ENCODE measurements at places on chromosomes 1 and 21.

- DNase-seq = no peak
Measured at GRCh38 chr1:90201467-90202358, 206.8 kb downstream of the ZNF326 start.

- DNase-seq = no peak
Measured at GRCh38 chr1:61644303-61644702, 80.6 kb downstream of the TM2D1 start.

DNA sequence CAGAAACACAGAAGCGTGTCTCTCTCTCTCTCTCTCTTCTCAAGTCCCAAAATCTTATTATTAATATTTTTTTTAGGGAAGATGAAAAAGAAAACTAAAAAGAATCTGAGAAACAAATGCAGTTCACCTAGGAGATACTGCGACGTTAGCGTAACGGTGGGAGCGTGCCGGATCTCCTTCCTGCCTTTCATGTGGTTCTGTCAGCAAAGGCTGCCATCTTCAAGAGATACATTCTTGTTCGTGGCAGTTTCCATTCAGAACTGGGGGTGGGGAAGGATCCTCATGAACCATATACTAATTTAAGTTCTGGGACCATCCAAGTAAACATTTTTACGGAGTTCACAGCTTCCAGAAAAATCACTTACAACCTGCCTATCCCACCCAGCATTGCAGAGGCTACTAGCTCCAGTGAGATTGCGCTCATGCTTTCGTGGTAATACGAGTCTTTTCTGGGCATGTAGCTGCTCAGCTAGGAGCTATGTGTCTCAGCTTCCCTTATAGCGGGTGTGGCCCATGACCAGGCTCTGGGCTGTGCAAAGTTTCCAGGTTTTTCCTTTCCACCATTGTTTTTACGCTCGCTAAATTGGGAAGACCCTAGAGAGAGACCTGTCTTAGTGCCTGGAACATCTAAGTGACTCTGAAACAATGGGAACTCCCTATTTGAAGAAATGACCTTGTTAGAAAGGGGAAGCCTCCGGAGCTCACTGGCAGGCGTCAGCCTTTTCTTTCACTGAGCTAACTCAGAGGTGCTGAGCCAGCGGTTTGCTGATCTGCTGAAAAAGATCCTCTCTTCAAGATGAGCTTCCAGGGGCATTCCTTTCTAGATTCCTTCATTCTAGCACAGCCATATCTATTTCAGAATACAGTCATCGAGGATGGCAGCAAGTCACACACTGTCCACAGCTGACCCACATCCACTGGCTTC is 17.3 kb downstream of the SLAMF1 start:
- DNase-seq = no peak

DNA sequence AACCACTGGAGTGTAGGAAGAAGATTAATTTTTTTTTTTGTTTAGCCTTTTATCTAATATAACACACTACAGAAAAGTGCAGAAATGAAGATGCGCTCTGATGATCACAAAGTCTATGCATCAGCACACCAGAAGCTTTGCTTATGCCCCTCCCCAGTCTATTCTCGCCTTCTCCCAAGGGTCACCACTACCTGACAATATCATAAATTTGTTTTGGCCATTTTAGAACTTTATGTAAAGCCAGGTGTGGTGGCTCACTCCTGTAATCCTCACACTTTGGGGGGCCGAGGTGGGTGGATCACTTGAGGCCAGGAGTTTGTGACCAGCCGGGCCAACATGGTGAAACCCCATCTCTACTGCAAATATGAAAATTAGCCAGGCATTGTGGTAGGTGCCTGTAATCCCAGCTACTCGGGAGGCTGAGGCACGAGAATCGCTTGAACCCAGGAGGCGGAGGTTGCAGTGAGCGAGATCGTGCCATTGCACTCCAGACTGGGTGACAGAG is 231.3 kb downstream of the FOXD2 start:
- no peak for DNase-seq

DNA sequence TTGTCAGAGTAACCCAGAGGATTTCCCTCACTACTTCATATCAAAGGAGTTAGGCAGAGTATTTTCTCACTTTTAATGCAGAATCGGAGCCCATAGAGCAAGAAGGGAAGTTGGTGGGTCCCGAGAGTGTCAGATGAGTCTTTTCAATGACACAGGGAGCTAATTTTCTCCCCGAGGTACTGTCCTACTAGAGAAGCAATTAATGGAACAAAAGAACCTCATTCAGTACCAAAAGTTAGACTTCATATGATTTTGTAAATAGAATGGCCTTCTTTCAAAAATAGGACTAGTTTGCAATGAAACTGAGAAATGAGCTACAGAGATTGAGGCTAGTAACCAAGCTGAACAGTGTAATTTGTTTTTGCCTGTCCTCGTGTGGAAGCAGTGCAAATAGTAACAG is 3.9 kb downstream of the NCAM2 start:
- no peak for DNase-seq

GRCh38 chr1:162275622-162276175 is 101.0 kb downstream of the SPATA46 start:
- DNase-seq = no peak

DNA sequence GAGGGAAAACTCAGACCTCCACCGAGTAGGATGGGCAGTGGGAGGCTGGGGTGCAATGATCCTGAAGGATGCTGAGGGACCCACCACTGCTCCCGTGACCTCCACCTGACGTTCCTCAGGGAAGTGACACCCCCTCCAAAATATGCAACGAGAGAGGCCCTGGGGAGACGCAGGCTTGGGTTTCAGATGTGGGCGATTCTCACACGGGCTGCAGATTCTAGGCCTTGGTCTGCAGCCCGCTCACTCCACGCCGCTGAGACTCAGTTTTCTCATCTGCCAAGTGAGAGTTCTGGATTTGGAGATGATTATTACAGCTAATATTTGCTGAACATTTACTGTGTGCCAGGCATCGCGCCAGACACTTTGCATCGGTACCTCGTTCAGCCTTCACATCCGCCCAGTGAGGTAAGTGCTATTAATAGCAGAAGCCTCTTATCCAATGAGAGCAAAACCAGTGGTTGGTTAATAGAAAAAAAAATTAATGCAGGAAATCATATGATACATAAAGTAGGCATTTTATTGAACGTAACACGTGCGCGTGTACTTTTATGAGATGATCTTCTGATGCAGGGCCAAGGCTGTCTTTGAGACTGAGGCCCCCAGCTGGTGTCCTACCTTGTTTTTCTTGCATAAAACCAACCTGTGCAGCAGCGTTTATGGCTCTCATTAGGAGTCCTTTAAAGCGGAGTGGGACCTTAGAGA is 102.0 kb upstream of the RUNX3 start:
- no peak for DNase-seq

- no peak for DNase-seq
Measured at GRCh38 chr1:214934045-214934444, 148.5 kb upstream of the KCNK2 start.

GRCh38 chr1:92244376-92244775 is 26.7 kb downstream of the C1orf146 start:
- no peak for DNase-seq

GRCh38 chr1:115251856-115252255 is 86.2 kb downstream of the NGF start:
- no peak for DNase-seq

DNA sequence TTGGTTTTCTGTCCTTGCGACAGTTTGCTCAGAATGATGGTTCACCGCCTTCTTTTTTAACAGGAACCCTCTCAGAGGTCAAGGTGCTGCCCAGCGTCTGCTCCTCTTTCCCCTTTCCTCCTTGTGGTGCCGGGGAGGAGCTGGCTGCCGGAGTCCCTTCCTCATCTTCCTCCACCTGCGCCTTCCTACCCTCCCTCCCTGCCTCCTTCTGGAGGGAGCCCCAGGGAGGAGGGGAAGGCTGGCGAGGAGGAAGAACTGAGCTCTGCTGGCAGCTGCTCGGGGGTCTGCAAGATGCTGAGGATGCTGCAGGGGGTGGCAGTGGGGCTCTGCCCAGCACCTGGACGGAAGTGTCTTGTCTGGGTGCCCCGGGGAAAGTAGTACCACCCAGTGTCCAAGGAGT is 31.2 kb downstream of the BACE2 start:
- no peak for DNase-seq

DNA sequence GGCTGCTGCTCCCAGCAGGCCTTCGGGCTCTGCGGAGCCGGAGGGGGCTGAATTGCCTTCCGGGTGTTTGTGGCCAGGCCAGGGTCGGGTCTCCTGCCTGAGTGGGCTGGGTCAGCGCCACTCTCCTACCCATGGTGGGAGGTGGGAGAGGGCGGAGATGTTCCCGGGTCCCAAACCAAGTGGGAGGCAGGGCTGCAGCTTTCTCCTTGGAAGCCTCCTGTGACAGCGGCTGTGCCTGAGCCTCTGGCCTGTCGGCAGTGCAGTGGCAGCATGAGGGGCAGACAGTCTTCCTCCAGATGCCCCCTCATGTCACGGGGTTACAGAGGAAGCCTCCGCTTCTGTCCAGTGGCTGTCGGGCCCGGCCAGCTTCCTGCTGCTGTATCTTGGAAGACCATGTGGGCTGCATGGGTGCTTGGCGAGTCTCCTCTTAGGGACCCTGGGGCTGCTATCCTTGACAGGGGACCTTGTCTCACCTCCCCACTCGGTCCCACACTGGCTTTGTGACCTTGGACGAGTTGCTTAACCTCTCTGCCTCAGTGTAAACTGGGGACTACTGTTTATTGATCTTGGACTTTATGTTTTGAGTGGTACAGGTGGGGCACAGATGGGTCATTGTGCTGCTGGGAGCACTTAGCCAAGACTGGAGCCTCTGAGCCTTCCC is 4.3 kb downstream of the SKI start:
- no peak for DNase-seq

DNA sequence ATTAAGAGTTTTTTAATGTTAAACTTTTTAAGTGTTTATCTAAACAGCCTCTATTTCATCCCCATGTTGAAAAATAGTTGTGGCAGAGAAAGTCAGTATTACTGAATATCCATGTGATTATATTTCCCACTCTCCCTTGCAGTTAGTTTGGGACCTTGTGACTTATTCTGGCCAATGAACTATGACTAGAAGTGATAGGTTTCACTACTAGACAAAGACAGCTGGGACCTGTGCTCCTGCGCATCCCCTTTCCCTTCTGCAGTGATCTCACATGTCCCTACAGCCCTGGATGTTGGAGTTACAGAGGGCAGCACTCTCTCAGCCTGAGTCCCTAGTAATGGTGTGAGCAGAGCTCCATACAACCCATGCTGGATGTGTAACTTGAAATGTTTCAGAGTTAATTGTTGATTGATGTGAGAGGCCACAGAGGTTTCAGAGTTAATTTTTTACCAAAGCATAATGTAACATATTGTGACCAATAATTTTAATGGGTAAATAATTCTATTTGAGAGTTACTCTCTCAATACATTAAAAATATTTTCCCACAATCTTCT is 18.7 kb upstream of the SAMD13 start:
- DNase-seq = no peak

DNA sequence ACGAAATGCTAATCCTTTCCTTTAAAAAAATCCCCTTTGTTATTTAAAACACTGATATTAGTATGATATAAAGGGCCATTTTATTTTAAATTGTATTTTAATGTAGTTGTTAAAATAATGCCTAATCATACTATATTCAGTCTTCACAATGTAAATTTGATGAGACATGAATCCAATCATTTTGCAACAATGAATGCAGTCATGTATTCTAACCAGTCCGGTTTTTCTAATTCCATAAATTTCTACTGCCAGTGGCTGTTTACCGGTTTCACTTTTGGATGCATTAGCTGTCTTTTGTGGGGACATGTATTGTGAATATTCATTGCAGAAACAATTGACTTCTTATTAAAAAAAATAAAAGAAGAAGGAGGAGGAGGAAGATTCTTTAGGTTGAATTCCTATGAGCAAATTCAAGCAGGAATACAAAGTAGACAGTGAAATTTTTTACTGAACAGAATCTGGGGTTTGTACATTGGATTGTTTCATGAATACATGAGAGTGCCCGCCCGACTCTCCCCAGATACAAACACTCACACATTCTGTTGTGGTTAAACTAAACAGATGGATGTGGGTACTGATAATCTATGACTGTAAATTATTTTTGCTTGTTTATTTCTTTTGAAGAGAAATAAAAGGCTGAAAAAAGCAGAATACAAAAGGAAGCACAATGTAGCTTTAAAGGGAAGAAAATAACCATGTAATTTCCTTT is 624.8 kb upstream of the PTBP2 start:
- no peak for DNase-seq

- DNase-seq = no peak
Measured at GRCh38 chr1:229495782-229496181, 12.4 kb downstream of the NUP133 start.

DNA sequence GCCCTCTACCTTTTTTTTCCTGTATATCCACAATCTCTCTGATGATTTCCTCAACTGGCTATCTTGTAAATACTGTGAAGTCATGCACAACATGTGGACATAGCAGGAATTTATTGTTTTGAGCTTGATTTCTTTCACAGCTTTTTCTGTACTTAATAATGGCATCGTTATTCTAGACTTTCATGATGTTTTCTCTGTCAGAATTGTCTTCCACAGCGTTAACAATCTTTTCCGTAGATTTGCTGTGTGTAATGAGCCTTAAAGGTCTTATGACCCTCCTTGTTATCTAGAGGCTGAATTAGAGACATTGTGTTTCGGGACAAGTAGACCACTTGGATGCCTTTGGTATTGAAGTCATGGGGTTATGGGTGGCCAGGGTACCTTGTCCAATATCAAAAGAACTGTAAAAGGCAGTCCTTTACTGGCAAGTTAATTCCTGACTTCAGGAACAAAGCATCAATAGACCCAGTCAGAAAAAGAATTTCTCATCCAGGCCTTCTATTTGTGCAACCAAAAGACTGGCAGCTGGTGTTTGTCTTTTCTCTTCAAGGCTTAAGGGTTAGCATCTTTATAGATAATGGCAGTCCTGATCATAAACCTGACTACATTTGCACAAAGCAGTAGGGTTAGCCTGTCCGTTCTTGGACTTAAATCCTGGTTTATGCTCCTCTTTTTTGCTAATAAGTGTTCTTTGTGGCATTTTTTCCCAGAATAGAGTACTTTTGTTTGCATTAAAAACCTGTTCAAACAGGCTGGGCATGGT is 30.1 kb upstream of the CHAF1B start:
- DNase-seq = no peak

GRCh38 chr1:175154629-175155472 is 37.7 kb downstream of the KIAA0040 start:
- no peak for DNase-seq

GRCh38 chr1:236020359-236021219 is 44.3 kb downstream of the NID1 start:
- DNase-seq = no peak

DNA sequence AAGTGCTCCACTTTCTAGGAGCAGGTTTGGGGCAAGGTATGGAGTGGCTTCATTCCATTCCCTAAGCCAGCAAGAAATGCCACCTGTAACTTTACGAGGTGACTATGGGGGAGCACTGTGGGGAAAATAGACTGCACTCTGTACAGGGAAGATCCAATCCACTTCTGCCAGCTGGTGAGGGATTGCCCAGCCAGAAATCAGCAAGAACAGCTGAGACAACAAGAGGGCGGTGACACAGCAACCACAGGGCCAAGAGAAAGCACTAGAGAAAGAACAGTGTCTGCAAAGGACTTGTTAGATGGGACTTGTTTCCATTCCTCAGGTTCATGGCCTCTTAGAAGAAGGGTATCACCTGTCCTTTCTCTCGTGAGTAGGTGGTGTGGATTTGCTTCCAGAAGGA is 19.6 kb downstream of the CAPN8 start:
- no peak for DNase-seq
